Ovary (tissue), 10 donors: ENCODE measurements at places on chromosomes 7 and 10. TPM values are rescaled to one million over a fixed set of nuclear protein-coding genes. Genes with fewer than 3 reads are reported as not detected.

DNA sequence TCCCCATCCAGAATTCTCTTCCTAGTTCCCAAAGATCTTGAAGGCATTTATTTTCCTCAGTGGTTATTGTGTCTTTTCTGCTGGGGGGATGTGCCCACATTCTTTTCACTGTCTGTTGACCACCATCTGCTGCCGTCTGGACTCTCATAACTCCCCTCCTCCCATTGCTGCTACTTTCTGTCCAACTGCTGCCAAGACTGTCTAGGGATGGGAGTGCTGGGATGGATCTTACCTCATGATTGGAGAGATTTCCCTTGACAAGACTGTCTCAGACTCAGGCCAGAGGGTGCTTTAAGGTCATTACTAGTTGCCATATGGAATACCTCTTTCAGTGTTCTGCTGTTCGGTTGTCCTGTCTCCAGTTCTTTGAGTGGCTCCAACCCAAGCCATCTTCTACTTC lies 141.6 kb downstream of the C1GALT1 start:
- no peak overlapping the region for H3K27ac ChIP-seq
- H3K4me3 ChIP-seq = no peak overlapping the region
- DNase-seq = no peak
- no peaks in the 10 kb centered on the region for H3K36me3 ChIP-seq

DNA sequence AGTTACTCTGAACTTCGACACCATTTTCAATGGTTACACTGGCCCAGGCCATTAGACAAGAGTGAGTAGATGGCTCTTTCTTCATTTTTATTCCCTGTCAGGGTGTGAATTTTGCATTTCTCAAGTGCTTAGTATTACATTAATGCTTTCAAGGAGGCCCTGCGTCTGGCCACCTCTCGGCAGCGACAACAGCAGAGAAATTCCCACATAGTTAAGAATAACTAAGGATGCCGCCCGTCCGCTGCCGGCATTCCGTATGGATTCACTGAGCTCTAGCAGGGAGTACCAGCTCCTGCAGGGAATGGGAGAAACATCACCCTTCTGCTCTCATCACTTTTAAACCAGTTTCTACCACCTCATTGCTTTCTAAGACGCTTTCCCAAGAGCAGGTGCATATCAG lies 153.6 kb downstream of the TCERG1L start:
- H3K36me3 ChIP-seq = no peaks in the 10 kb centered on the region
- no peak overlapping the region for H3K27ac ChIP-seq
- no peak for DNase-seq
- no peaks in the 10 kb centered on the region for H3K4me1 ChIP-seq
- no peaks in the 10 kb centered on the region for H3K27me3 ChIP-seq

DNA sequence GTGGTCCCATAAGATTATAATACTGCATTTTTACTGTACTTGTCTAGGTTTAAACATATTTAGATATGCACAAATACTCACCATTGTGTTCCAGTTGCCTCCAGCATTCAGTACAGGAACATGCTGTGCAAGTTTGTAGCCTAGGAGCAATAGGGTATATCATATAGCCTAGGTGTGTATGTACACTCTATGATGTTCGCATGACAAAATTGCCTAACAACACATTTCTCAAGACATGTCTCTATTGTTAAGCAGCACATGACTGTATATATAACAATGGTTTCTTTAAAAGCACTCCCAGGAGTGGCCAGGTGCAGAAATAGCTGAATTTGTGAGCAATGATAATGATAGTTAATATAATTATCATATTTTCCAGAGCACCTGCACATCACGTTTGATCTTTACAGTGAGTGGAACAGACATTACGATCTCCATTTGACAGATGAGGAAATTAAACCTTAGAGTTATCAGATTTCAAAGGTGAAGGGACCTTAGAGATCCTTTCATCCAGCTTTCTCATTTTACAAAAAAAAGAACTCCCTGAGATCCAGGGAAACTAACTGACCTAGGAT lies 99.2 kb upstream of the PDCD4 start:
- no peak overlapping the region for H3K4me3 ChIP-seq
- no peaks in the 10 kb centered on the region for H3K36me3 ChIP-seq
- H3K27me3 ChIP-seq = no peaks in the 10 kb centered on the region
- no peak overlapping the region for H3K27ac ChIP-seq
- H3K4me1 ChIP-seq = no peaks in the 10 kb centered on the region

- H3K27ac ChIP-seq = no peak overlapping the region
- no peak overlapping the region for H3K4me3 ChIP-seq
- DNase-seq = no peak
- H3K4me1 ChIP-seq = peaks cover 4% of the 10 kb centered on the region
- H3K36me3 ChIP-seq = no peaks in the 10 kb centered on the region
Observed at GRCh38 chr7:38677981-38678697, 47.0 kb upstream of the AMPH start.

- peak overlapping the region; percentile 28 for H3K27ac ChIP-seq
- peaks cover 10% of the 10 kb centered on the region for H3K4me1 ChIP-seq
- no peaks in the 10 kb centered on the region for H3K27me3 ChIP-seq
- H3K36me3 ChIP-seq = no peaks in the 10 kb centered on the region
- DNase-seq = no peak
Observed at GRCh38 chr7:128863433-128863989, 855 bp downstream of the ATP6V1F start.

The MYH16 gene
- not detected for total RNA-seq
